ENCODE measurements at places on chromosomes 12 and 14. TPM values are rescaled to one million over a fixed set of nuclear protein-coding genes. Genes with fewer than 3 reads are reported as not detected.

ST8SIA1 gene
- total RNA-seq: not detected

MYO1H gene
- not detected for total RNA-seq

CLEC6A gene
- not detected for total RNA-seq

DNA sequence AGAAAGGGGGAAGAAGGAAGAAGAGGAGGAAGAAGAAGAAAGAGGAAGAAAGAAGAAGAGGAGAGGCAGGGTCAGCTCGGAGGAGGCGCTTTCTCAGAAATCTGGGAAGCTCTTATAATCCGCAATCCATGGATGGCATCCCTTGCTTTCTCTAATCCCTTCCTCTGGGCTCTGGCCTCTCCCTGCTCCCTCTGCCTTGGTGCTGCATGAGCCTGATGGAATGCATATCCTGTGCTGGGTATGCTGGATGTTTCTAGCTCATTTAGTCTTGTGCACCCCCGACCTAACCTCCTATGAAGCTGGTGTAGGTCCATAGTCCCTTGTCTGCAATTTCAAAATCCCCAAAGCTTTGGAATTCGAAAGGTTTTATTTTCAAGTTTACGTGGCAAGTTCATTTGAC is 94.2 kb upstream of the MYL2 start:
- H3K36me3 ChIP-seq: no peaks in the 10 kb centered on the region
- DNase-seq: no peak
- H3K4me3 ChIP-seq: no peak overlapping the region

- no peak overlapping the region for H3K27ac ChIP-seq
- no peak for DNase-seq
- H3K4me3 ChIP-seq: no peak overlapping the region
- H3K4me1 ChIP-seq: no peaks in the 10 kb centered on the region
Measured at GRCh38 chr12:906062-906585, 43.4 kb downstream of the RAD52 start.

DNA sequence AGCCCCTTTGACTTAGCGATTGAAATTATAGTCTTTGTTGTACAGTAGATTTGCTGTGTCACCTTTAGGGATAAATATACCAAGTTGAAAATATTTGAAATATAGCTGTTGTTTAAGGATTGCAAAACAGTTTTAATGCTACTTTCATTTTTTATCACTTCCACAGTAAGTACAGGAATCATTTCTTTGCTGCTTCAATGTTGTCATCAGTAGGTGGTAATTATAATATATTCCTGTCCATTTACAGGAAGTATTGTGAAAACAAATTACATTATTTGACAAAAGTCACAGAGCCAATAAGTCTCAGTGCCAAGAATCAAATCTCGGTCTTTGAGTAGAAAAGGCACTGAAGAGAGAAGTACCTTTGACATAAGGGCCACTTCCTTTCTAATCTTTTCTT is 342.6 kb upstream of the RGS6 start:
- H3K36me3 ChIP-seq: peaks cover 11% of the 10 kb centered on the region
- H3K27me3 ChIP-seq: no peaks in the 10 kb centered on the region
- H3K27ac ChIP-seq: no peak overlapping the region
- no peak overlapping the region for H3K4me3 ChIP-seq
- H3K4me1 ChIP-seq: peaks cover 6% of the 10 kb centered on the region

DNA sequence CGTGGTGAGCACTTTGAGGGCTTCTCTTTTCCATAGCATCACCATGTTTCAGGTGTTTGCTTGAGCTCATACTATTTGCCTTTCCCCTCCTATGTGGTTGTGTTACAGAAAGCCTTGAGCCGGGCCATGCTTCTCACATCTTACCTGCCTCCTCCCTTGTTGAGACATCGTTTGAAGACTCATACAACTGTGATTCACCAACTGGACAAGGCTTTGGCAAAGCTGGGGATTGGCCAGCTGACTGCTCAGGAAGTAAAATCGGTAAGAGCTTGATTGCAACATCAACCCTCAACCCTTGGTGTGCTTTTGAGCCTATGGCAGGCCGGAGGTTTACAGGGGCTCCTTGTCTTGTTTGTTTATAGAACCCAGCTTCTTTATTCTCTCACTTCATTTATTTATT is 8.1 kb downstream of the LETMD1 start:
- DNase-seq: no peak
- peaks cover 63% of the 10 kb centered on the region for H3K36me3 ChIP-seq
- no peak overlapping the region for H3K27ac ChIP-seq
- H3K4me3 ChIP-seq: no peak overlapping the region
- no peaks in the 10 kb centered on the region for H3K4me1 ChIP-seq

DNA sequence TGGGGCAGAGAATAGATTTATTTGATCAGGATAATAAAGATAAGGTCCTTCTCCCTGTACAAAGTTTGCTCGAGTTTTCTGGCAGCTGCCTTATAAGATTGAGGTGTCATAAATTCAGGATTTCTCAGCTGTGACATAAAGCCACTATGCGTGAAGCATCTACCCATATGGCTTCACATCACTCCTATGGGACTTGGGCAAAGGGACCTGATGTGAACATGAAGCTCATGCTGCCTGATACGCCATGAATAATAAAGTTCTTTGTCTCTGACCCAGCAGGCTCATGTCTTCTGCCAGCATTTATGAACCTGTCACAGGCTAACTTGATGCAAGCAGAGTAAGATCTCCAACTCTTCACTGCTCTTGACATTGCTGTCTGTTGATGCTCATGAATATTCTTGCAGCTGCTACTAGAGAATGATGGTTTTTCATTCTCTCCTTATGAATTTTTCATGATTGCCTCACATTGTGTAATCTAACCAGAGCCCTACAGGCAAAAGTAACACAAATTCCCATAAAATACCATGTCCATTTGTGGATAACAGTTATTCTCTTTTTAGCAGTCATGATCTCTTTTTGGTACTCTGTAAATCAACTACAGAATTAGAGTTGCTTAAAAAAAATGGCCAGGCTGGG is 49.0 kb upstream of the CPNE8 start:
- no peak overlapping the region for H3K27ac ChIP-seq
- no peaks in the 10 kb centered on the region for H3K36me3 ChIP-seq
- DNase-seq: no peak
- no peaks in the 10 kb centered on the region for H3K4me1 ChIP-seq

DNA sequence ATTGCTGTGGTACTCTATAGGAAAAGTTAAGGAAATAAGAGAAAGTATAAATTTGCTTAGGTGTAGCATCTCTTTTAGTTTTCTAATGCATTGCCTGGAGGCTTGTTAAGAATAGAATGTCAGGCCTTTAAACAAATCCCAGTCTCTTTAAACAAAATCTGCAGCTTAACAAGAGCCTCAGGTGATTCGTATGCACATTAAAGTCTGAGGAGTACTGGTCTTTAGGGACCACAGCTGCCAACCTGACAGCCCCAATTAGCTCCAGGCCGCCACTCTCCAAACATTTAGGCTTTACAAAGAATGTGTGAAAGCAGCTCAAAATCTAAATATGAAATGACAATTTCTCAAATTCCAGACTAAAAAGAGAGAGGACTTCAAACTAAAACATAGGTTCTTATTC is 35.7 kb downstream of the PAWR start:
- no peak overlapping the region for H3K27ac ChIP-seq
- no peaks in the 10 kb centered on the region for H3K27me3 ChIP-seq
- no peak for DNase-seq

DNA sequence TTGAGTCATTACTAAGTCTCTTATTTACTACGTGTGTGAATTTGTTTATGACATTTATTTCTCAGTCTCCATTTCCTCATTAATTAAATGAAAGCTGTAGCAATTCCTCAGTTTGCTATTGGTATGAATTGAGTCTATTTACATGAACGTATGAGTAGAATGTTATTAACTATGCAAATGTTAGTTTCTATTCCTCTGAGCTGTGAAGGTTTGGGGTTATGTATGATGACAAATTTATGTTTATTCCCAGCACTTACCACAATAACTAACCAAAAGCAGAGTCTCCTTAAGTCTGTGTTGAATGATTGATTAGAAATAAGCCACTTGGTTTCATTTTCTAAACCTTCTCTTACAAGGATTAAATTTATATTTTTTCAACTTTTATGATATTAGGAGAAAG is 1340.9 kb downstream of the FSCB start:
- no peaks in the 10 kb centered on the region for H3K27me3 ChIP-seq
- no peak for DNase-seq
- H3K27ac ChIP-seq: no peak overlapping the region
- no peak overlapping the region for H3K4me3 ChIP-seq
- no peaks in the 10 kb centered on the region for H3K36me3 ChIP-seq

GRCh38 chr14:99604766-99605298 is 825 bp upstream of the CCDC85C start:
- H3K4me1 ChIP-seq: peaks cover 5% of the 10 kb centered on the region
- peak overlapping the region; percentile 51 for H3K27ac ChIP-seq

GRCh38 chr14:35504260-35504659 is 29.7 kb upstream of the INSM2 start:
- no peak overlapping the region for H3K4me3 ChIP-seq
- H3K27me3 ChIP-seq: no peaks in the 10 kb centered on the region
- DNase-seq: no peak
- H3K4me1 ChIP-seq: no peaks in the 10 kb centered on the region

- no peaks in the 10 kb centered on the region for H3K4me1 ChIP-seq
- DNase-seq: no peak
- no peaks in the 10 kb centered on the region for H3K27me3 ChIP-seq
- no peak overlapping the region for H3K27ac ChIP-seq
- no peak overlapping the region for H3K4me3 ChIP-seq
Measured at GRCh38 chr14:78933948-78934524, 763.9 kb downstream of the NRXN3 start.

DNA sequence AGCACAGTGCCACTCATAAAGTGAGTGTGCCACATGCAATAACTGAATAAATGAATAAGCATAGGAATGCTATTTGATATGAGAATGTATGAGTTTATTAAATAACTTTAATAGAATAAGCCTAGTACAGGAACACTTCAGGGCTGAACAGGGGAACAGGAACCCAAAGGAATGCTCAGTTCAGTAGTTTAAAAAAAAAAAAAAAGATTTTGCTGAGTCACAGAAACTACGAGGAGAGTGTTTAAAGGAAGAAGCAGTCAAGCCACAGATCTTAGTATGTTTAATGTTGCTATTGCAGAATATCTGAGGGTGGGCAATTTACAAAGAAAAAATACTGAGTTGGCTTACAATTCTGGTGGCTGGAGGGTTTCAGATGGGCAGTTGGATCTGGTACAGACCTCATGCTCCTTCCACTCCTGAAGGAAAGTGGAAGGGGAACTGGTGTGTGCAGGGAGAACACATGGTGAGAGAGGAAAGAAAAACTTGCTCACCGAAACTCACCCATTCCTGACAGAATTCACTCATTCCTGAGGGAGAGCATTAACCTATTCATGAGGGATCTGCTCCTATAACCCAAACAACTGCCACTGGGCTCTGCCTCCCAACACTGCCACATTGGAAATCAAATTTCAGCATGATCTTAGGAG is 880.3 kb upstream of the MGAT4C start:
- DNase-seq: no peak
- no peak overlapping the region for H3K4me3 ChIP-seq
- no peaks in the 10 kb centered on the region for H3K36me3 ChIP-seq
- H3K27ac ChIP-seq: no peak overlapping the region

- peaks cover 7% of the 10 kb centered on the region for H3K36me3 ChIP-seq
- no peak overlapping the region for H3K27ac ChIP-seq
- H3K4me3 ChIP-seq: no peak overlapping the region
- no peaks in the 10 kb centered on the region for H3K27me3 ChIP-seq
- no peaks in the 10 kb centered on the region for H3K4me1 ChIP-seq
- DNase-seq: no peak
Measured at GRCh38 chr14:75018694-75019093, 16.0 kb downstream of the EIF2B2 start.
